Fibroblast of skin of left biceps (primary cell): ENCODE measurements at places on chromosomes 6 and 20.
A peak's percentile ranks its signal among the peaks of the same experiment; 100 is the strongest.

- no peak for DNase-seq
Observed at GRCh38 chr20:17059465-17059864, 167.4 kb upstream of the PCSK2 start.

- DNase-seq, result no peak
Observed at GRCh38 chr6:96613291-96613999, 50.5 kb downstream of the FHL5 start.

GRCh38 chr6:156773935-156774852, 3.0 kb upstream of the ARID1B start:
- no peak for DNase-seq

DNA sequence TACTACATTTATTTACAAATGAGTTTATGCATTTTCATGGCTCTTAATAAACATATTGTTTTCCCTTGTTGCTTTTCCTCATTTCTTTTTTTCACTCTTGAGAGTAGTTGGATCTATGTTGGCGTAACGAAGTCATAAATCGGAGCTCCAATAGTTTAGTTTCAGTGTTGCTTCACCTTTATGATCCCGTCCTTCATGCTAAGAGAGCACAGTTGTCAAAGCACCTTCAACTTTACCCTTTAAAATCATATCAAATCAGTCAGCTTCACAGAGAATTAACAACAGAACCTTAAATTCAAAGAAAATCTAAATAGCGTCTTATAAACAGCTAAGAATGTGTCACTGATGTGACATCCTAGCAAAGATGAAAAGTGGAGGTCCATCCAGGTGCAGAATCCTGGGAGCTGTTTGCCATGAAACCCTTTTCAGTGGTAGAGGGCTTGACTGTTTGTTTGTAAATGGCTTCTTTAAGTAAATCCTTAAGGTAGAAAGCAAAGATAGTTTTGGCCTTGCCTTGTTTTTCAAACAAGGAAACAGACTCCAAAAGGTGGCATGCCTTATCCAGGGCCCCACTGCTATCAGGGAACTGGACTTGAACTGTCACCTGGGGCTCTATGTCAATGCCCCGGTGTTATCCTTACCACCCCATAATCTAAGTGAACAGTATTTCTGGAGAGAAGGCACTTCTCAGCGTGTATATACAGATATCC, 148.4 kb downstream of the AKAP7 start:
- DNase-seq, result no peak

- DNase-seq, result no peak
Observed at GRCh38 chr20:14406495-14406894, 69.1 kb upstream of the FLRT3 start.

GRCh38 chr20:58677079-58677604, 15.5 kb upstream of the NPEPL1 start:
- DNase-seq, result no peak

- peak; percentile 61 for DNase-seq
Observed at GRCh38 chr6:101830501-101831031, 437.1 kb downstream of the GRIK2 start.

GRCh38 chr6:92911301-92911700, 508.1 kb downstream of the EPHA7 start:
- DNase-seq, result no peak
